ENCODE measurements at places on chromosomes 16 and 17.

- DNase-seq, result no peak
These were observed 95.3 kb downstream of the SOCS1 start for GRCh38 chr16:11160676-11161115.

- no peak for DNase-seq
These were observed 3.5 kb downstream of the MYO15B start for GRCh38 chr17:75590849-75591721.

DNA sequence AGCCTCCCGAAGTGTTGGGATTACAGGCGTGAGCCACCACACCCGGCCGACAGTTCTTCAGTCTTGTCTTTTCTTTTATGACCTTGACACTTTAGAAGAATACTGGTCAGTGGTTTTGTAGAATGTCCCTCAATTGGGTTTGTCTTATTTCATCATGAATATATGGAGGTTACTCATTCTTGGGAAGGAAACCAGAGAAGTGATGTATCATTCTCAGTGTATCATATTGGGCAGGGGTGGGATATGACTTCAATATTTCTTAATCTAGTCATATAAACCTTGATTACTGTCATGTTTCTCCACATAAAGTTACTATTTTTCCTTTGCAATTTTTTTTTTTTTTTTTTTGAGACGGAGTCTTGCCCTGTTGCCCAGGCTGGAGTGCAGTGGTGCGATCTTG, 36.9 kb downstream of the SNTB2 start:
- DNase-seq, result no peak

- DNase-seq, result no peak
These were observed 14.2 kb downstream of the FAM83G start for GRCh38 chr17:18990331-18990730.

GRCh38 chr17:76199469-76199868, 40.8 kb downstream of the RNF157 start:
- DNase-seq, result peak; percentile 87

DNA sequence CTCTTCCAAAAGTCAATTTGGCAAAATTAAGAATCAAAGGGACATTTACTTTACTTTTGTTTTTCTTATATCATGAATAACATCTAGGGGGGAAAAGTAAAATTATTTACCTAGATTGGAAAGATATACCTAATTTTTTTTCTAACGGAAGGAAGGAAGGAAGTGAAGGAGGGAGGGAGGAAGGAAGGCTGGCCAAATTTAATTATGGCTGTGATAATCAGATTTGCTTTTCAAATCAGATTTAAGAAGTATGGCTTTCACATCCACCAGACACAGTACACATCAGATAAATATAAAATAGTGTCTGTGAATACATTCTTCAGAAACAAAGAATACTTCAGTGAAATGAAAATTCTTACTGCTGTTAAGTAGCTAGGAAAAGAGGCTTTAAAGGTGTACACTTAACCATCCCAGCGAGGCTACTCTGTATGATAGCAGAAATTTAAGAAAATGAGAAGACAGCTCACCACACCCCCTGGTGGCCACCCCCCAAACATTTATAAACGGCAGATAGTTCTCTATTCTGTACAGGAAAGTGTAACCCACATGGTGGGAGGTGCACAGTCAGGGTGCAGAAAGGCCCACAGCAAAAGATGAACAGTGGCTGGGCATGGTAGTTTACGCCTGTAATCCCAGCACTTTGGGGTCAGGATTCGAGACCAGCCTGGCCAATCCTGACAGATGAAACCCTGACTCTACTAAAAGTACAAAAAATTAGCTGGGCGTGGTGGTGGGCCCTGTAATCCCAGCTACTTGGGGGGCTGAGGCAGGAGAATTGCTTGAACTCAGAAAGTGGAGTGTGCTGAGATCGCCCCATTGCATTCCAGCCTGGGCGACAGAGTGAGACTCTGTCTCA, 150.8 kb downstream of the SSH2 start:
- DNase-seq, result peak; percentile 83

GRCh38 chr17:73498886-73499554, 145.2 kb downstream of the SDK2 start:
- no peak for DNase-seq

DNA sequence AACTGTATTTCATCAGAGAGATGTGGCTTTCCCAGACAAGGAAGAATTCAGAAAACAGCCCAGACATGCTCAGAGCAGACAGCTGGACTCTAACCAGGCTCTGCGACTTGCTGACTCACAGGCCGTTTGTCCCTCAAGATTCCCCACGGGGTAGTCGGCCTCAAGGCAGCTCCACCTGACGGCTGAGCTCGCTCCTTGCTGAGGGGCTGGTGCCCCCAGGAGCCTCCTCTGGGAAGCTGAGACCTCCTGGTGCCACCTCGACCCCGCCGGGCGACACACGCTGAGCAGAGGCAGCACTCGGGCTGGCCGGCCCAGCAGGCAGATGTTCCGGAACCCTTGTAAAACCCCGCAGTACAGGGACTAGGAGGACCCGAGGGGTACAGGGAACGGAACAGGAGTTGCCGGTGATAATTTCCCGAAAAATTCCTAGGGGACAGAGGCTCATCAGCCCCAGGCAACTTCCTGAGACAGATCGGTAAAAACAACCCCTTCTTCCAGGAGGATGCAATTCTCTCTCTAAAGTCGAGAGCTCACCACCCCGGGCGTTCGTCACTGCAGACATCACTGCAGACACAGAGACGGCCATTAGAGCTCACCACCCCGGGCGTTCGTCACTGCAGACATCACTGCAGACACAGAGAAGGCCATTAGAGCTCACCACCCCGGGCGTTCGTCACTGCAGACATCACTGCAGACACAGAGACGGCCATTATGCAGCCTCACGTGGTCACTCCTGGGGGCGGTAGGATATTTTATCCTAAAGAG, 19.9 kb downstream of the RPH3AL start:
- no peak for DNase-seq

GRCh38 chr16:69852815-69853214, 90.7 kb downstream of the WWP2 start:
- no peak for DNase-seq

GRCh38 chr16:54953461-54953860, 22.8 kb downstream of the IRX5 start:
- DNase-seq, result no peak

- DNase-seq, result no peak
These were observed 594 bp upstream of the DNAJC7 start for GRCh38 chr17:42017866-42018200.

- DNase-seq, result no peak
These were observed 101.6 kb downstream of the CYTH1 start for GRCh38 chr17:78680436-78680835.

GRCh38 chr16:529012-529575, 1.6 kb downstream of the CAPN15 start:
- peak; percentile 7 for DNase-seq

Data from CD4-positive, alpha-beta T cell treated with Interferon alpha-2 for 1 hour (primary cell).